ELR (cell line): ENCODE measurements at places on chromosomes 2 and 18.

- DNase-seq, result peak; percentile 62
These were observed 29.6 kb upstream of the ENOSF1 start for GRCh38 chr18:741931-742512.

GRCh38 chr2:158042666-158043065 lies 59.0 kb upstream of the UPP2 start:
- no peak for DNase-seq

DNA sequence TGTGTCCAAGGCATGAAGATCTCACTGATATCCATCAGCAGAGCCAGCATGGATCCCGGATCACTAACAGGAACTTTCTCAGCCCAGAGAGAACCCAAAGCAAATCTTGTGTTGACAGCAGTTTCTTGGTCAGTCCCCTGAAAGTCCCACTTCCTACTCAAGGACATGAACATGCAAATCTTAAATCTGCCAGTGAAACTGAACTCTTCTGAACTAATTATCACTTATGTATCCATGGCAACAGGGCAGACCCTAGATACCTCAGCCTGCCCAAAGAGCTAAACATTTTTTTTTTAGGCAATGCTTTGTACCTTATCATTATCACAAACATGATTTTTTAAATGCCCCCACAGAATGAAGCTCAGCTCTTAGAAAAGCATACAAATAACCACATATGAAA lies 127.8 kb upstream of the DDX18 start:
- no peak for DNase-seq

GRCh38 chr18:71849407-71849806 lies 694.7 kb downstream of the CBLN2 start:
- DNase-seq, result no peak

- no peak for DNase-seq
These were observed 807 bp downstream of the GAREM1 start for GRCh38 chr18:32469691-32470459.

GRCh38 chr18:23986600-23987359 lies 27.8 kb upstream of the TTC39C start:
- no peak for DNase-seq

DNA sequence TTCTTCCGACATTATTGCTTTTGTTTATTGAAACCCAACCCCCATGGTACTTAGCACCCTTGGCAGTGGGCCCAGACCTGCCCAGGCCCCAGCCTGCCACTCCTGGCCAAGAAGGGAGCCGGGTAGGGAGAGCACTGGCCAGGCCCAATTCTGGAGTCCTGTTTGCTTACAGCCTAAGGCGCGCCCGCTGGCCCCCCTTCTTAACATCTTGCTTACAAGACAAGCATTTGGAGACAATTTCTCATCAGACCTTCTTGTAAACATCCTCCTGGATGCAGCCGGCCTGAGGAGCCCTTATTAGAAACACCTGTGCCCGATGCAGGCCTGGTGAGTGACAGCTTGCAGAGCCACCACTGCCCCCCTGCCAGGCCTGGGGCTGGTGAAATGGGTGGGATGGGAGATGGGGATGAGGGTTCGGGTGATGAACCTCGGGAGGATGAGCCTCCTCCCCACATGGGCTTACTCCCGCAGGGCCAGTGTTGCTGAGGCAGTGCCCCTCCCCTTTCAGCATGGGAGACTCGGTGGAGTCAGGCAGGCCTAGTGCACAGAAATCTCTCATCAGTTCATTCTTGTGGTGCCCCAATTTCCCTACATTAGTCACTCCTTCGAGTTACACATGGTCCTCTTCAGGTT lies 217.5 kb downstream of the CYP26B1 start:
- peak; percentile 17 for DNase-seq

DNA sequence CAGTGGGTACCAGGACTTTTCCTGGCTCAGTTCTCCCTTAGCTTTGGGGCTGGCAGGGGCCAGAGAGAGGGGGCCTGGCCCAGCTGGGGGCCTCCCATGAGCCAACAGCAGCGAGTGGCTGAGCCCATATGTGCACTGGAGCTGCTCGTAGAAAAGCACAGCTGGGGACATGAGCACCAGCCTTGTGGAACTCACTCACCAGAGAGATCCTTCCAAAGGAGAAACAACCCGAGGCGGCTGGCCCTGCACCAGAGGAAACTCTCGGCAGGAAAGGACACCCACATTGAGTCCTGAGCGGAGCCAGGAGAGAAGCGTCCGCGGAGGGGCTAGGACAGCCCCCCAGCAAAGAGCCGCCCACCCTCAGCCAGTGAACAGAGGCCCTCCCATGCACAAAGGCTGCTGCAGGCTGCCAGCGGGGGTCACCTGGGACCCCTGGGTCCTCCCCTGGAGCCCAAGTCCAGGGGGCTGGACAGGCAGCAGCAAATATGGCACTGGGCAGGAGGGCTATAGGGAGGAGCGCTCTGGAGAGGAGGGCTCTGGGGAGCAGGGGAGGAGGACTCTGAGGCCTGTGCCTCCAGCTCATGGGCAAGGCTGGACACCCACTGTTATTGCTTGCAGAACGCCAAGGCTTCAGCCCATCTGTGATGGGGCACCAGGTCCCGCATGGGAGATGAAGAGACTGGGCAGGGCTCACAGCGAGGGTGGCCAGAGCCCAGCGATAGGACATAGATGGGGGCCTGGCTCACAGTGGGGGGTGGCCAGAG lies 42.1 kb upstream of the SNED1 start:
- DNase-seq, result no peak

DNA sequence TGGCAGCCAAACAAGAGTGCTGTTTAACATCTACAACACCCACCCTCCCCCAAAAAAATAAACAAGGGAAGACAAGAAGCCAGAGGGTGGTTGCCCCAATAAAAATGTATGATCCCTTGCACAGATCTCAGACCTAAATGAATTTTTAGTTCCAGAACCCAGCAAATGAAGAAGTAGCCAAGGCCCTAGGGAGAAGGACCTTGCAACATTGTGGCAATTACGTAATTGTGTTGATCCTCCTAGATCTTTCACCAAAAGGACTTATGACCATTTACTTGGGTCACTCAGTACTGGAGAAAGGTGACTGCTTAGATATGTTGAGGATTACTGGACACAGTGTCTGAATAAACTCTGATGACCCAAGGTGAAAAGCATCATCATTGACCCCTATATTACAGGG lies 1393.8 kb downstream of the LRP1B start:
- DNase-seq, result no peak

DNA sequence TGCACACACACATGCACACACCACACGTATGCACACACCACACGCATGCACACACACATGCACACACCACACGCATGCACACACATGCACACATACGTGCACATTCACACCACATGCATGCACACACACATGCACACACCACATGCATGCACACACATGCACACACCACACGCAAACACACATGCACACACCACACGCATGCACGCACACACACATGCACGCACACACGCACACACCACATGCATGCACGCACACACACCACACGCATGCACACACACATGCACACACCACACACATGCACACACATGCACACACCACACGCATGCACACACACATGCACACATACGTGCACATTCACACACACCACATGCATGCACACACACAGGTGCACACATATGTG lies 169.8 kb upstream of the SALL3 start:
- DNase-seq, result no peak

- DNase-seq, result no peak
These were observed 76.7 kb downstream of the TGIF1 start for GRCh38 chr18:3526421-3527354.

- DNase-seq, result peak; percentile 73
These were observed 58.1 kb downstream of the AGAP1 start for GRCh38 chr2:235551965-235552364.

GRCh38 chr2:99085421-99085820 lies 56.1 kb upstream of the C2orf15 start:
- DNase-seq, result peak; percentile 39

DNA sequence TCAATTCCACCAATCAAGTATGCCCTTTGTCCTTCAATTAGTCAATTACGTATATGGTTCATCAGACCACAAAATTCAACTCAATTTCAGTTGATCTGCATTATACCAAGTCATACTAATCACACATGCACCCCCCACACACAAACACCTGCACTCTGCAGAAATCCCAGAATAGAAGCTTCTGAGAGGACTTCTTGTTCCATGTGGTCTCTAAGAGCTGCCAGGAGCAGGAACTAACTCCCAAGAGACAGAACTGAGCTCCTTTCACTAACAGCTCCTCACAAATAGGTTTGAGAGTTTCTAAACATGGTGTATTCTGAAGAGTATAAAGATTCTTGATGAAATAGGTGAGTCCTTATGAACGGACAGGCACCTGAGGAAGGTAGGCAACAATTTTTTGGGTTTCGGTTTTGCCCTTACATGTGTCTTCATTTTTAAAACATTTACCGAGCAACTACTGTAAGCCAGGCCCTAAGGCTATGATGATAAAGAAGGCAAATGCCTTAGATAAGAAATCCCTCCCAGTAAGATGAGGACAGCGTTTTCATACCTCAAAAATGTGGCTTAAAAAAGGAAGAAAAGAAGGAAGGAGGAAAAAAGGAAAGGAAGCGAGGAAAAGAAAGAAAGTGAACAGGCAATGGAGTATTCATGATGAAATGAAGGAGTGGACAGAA lies 183.1 kb downstream of the PID1 start:
- DNase-seq, result no peak

GRCh38 chr2:189952536-189953109 lies 109.9 kb downstream of the MSTN start:
- DNase-seq, result no peak

GRCh38 chr2:239073270-239073669 lies 225.4 kb downstream of the TWIST2 start:
- no peak for DNase-seq

DNA sequence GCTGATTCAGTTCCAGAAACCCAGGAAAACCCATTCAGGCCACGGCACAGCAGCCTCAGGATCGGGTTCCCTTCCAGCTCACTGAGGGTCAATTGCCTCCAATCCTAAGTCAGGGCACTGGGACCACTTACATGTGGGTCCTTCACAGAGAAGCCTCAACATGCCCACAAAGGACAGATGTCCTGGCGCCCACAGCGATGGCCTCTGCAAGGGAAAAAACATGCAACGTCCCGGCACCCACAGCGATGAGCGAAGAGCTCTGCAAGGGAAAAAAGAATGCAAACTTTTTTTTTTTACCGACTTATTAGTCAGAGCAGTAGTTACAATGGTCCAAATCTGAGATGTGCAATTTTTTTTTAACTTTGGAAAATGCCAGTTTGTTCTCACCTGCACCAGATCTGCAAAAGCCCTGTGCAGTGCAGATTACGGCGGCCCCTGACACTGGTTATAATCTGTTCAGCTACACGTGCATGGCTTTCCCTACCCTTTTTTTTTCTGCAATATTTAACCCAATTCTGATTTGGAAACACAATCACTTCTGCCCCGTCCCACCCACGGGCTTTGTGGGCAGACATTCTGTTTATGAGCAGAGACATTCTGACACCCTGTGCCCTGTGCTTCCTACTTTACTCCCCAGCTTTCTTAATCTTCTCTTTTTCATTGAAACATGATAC lies 159.3 kb upstream of the SALL3 start:
- DNase-seq, result no peak

DNA sequence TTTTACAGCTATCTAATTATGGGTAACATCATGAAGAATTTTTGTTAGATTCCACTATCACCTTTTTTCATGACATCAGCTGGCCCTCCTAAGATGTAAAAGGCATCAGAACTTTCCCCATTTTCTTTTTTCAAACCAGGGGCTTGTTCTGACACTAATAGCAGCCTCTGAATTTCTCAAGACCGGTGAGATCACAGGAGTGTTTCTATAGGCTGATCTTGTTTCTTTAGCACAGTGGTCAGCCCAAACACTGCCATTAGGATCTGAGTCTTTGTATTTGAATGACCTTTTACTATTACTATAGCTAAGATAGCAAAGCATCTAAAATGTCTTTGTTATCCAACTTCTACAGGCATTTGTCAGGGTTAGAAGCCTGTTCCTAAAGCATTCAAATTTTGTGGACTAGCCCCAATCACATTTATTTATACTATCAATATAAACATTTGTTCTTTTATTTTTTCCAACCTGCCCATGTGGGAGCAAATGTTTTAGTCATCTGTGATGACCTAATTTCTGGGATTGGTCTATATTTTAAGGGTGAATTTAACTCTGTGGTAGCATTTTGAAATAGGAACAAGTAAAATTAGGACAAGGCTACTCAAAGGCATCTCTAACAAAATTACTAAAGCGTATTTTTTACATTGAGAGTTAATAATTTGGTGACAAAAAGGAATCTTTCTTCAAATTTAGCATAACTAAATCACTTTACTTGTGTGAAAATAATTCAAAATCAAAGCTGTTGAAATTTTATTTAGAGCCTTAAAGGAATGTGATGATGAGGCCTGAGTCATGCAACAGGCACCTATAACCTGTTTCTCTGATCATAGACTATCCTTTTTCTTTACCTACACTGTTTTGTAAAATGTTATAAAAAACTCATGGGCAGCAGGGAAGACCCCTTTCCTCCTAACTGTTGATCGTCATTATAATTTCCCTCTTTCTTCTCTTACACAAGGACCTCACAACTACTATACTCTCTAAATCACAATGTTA lies 39.3 kb downstream of the ZAP70 start:
- peak; percentile 36 for DNase-seq

- no peak for DNase-seq
These were observed 284.6 kb downstream of the PHLPP1 start for GRCh38 chr18:62999921-63000320.

GRCh38 chr2:161965994-161966393 lies 108.0 kb downstream of the DPP4 start:
- DNase-seq, result peak; percentile 80

GRCh38 chr2:231395188-231396057 lies at the start of gene B3GNT7:
Gene B3GNT7 (plus strand): TSS chr2:231395710. CDS start chr2:231395804, 94 bp downstream.
- no peak for DNase-seq

DNA sequence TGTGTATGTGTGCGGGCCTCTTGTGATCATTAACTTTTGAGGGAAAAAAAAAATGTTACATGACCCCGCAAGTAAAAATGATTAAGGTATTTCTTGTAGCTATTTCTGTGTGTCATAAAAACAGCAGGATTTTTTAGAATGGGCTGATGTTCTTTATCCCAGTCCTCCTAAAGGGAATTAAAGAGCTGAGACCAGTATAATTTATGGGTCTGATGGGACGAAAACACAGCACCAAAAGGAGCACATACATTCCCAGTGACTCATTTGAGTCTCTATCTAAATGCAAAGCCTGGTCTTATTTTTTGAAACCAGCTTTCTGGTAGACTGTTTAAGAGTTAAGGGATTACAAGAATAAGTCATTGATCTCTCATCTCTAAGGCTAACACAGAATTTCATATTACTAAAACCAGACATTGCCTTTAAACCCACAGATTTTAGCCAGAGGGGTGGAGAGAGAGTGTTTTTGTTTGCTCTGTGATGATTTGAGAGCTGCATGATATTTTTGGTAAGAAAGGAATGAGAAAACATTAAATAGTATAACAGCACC lies 342.3 kb upstream of the EPHA4 start:
- peak; percentile 2 for DNase-seq

GRCh38 chr18:56789004-56789888 lies 138.1 kb downstream of the WDR7 start:
- peak; percentile 49 for DNase-seq

DNA sequence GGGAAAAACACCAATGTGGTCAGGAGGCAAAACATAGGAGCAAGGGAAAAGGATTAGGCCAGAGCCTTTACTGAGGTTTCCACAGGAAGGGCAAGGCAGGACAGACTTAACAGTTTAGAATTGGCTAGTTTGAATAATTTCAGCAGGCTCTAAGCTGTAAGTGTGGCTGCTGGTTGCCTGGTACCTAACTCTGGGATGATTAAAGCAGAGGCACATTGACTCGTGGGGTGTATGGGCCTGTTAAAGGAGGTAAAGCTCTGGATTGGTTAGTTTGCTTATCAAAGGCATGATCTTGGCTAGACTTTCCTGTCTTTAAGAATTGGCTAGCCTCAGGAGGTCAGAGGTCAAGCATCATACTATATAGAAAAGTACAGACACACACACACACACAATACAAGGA lies 132.6 kb downstream of the SPAG16 start:
- DNase-seq, result no peak

- no peak for DNase-seq
These were observed 24.6 kb downstream of the SOWAHC start for GRCh38 chr2:109638795-109639194.
